ENCODE measurements at places on chromosomes 3 and 15. TPM values are rescaled to one million over a fixed set of nuclear protein-coding genes. Genes with fewer than 3 reads are reported as not detected.

The RETNLB gene
- not detected for polyA plus RNA-seq

The DNAH1 gene
- 6.0 TPM for polyA plus RNA-seq

The ECE2 gene
- 0.42 TPM for polyA plus RNA-seq

The ZPLD1 gene
- not detected for polyA plus RNA-seq

The PROK2 gene
- 0.18 TPM for polyA plus RNA-seq

The ADIPOQ gene
- not detected for polyA plus RNA-seq

The GALNT15 gene
- 1.5 TPM for polyA plus RNA-seq

The TGM5 gene
- not detected for polyA plus RNA-seq

The SNRPN gene
- 680 TPM for polyA plus RNA-seq

The NUP210 gene
- polyA plus RNA-seq = 8.2 TPM

The EXD1 gene
- polyA plus RNA-seq = 0.40 TPM

The ISG20 gene
- 5.9 TPM for polyA plus RNA-seq

The KBTBD12 gene
- not detected for polyA plus RNA-seq

The IL5RA gene
- polyA plus RNA-seq = 0.10 TPM

The SLC22A13 gene
- polyA plus RNA-seq = 0.16 TPM

The ASTE1 gene
- polyA plus RNA-seq = 2.0 TPM

The CCDC80 gene
- polyA plus RNA-seq = 0.14 TPM

The GABRB3 gene
- polyA plus RNA-seq = 74.6 TPM

The IL12A gene
- polyA plus RNA-seq = not detected

The WDR93 gene
- not detected for polyA plus RNA-seq

The KBTBD13 gene
- polyA plus RNA-seq = not detected

The SLC25A38 gene
- 41.4 TPM for polyA plus RNA-seq

The GOLGA8J gene
- polyA plus RNA-seq = not detected

The CCR1 gene
- polyA plus RNA-seq = not detected

The PYGO1 gene
- polyA plus RNA-seq = 25.0 TPM

The PPP1R2 gene
- polyA plus RNA-seq = 113 TPM

The FBXW12 gene
- polyA plus RNA-seq = not detected

The ANKRD34C gene
- polyA plus RNA-seq = not detected

The PTPRG gene
- 31.3 TPM for polyA plus RNA-seq

The AHSG gene
- 1.1 TPM for polyA plus RNA-seq

The CCR5 gene
- polyA plus RNA-seq = not detected
